ENCODE measurements at places on chromosomes 13 and 19.
A peak's percentile ranks its signal among the peaks of the same experiment; 100 is the strongest.

DNA sequence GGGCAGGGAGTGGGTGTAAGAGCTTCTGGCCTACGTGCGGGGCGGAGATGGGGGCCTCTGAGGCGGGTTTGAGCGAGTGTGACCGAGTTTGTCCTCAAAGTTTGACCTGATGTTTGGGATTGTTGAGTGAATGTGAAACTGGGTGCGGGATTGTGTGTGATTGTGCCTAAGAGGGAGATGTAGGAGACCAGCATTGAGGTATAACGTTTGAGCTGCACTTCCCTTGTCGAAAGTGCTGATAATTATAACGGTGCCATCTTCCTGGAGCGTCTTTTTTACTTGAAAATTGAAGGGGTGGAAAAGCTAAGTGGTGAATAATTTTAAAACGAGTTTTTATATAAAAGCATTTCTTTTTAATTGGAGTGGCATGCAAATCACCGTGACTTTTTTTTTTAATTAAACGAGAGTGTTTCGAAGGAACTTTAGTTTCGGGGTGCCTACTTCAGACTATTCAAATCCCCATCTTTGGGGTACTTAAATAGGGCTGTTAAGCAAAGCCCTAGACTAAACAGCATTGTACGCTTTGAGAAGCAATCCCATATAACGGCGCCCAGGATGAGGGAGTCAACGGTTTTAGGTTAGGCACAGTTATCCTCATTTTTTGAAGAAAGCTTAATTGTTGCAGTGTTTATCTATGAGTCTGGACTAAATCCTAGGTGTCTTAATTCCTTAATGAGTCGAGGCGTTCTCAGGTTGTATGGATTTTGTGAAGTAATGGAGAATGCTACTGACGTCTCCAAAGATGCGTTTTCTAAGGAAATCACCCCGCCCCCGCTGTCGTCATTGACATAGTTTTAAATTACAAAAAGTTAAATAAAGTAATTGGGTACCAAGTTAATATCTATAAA, 594 bp downstream of the ZNF146 start:
- DNase-seq: no peak

GRCh38 chr13:52980695-52981094, 47.9 kb upstream of the OLFM4 start:
- no peak for DNase-seq

DNA sequence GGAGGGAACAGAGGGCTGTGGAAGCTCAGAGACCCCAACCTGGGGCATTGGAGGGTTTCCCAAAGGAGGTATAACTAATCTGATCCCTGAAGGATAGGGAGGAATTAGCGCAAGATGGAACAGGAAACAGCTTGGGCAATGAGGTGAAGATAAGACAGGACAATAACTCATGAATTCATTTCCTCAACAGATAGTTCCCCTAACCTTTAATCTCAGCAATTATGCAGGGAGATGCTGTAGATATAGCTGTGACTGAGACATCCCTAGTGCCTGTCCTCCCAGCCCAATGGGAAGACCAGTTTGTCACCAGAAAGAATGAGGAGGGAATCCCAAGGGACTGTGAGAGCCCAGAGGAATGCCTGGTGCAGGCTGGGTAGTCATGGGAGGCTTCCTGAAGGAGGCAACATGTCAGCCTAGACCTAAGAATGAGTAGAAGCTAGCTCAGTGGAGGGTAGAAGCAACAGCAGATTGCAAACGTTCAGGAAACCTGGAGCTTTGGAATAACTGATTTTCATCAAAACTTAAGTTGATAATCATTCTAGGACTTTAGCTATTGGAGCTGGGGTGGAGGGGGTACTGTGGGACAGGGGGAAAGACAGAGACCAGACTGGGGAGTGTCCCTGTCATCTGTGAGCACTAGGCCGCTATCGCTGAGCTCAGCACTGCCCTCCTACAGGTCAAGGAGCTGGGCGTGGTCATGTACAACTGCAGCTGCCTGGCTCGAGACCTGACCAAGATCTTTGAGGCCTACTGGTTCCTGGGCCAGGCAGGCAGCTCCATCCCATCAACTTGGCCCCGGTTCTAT, 18.8 kb downstream of the HIPK4 start:
- DNase-seq: no peak

DNA sequence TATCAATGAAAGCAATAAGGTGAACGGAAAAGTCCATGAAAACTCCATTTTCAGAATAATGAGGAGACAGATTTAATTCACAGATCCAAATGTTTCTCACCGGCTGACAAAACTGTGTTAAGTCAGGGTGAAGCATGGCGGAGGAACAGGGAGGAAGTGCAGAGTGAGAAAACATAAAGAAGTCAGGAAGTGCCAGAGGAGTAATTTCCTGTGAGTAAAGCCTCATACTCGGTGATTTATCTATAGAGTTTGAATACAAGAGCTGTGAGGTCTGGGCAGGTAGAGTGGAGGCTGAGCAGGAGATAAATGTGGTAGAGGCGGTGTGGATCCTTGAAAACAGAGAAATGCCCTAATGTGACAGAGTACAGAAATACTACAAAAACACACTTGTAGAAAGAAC, 11.4 kb downstream of the CARD8 start:
- no peak for DNase-seq

DNA sequence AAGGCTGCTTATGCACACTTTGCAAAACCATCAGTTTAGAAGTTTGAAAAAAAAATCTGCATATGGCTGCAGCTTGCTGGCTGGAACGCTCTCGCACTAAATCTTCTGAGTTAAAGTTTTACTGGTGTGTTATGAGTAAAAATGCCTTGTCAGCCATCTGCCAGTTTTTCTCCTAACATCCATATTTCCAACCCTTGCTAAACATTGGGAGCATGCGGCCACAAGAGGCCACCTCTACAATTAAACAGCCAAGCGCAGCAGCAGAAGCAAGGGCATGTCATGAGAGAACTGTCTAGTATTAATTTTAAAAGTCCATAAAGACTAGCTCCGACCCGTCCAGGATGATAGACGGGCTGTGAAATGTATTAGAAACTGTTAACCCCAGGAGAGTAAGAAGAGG, 248.3 kb downstream of the TSHZ3 start:
- no peak for DNase-seq

DNA sequence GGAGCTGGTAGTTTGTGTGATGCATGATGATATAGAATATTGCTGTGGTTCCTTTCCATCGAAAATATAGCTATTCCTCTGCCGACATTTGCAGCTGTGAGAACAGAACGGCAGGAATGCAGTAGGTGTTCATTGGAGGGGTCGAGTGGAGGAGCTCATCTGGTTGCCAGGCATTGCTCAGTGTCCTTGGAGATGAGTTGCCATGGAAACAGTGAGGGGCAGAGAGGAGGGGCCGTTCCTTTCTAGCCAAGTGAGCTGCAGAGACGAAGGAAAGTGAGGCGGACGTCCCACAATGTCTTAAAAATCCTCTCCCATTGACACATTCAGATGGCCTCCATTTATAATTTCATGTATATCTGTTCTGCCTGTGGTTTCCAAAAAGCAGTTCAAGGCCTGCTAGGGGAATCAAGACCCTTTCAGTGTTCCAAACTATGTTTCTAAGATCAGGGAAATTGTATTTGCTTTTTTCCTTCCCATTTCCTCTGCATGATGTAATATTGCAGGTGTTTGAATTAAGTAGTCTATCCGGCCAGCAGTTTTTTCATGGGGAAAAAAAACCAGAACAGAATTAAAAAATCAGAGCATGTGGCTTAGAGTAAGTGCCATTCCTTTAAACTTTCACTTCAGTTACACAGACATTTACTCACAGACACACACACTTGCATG, 41.2 kb upstream of the ZNF835 start:
- DNase-seq: no peak

GRCh38 chr19:33620611-33621010, 1.1 kb upstream of the CHST8 start:
- no peak for DNase-seq

DNA sequence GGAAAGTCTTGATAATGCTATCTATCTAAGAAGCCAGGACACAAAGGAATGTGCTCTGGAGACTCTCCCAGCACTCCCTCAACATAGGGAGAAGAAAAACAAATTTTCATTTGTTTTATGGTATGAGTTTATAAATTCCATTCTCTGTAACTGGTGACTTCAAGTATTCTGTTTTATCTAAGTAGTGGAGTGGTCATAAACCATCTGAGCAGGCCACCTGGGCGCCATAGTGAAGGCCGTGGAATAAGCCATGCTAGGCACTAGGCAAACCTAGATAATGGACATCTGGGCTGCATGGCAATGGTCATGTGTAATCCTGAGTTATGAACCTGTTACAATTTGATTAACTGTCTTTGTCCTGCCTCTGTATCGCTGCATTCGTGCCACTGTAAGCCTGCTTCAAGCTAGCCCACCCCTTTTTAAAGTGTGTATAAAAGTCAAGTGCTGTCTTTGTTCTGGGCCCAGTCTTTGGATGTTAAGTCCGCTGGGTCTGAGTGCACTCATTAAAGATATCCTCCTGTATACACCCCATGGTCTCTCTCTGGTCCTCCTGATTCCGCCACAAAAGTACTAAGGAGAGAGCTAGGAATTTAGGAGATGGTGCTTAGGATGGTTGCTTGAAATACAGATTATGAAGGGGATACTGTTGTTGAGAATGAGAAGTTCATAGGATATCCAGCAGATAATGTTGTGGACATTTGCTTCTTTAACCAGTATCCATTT, 13.2 kb downstream of the GTF2F2 start:
- no peak for DNase-seq

GRCh38 chr13:30861836-30862467, 44.1 kb upstream of the MEDAG start:
- no peak for DNase-seq

- no peak for DNase-seq
Measured at GRCh38 chr13:46620471-46620870, 67.5 kb downstream of the LRCH1 start.

- DNase-seq: peak; percentile 37
Measured at GRCh38 chr19:33430674-33431277, 57.3 kb downstream of the CEBPG start.

DNA sequence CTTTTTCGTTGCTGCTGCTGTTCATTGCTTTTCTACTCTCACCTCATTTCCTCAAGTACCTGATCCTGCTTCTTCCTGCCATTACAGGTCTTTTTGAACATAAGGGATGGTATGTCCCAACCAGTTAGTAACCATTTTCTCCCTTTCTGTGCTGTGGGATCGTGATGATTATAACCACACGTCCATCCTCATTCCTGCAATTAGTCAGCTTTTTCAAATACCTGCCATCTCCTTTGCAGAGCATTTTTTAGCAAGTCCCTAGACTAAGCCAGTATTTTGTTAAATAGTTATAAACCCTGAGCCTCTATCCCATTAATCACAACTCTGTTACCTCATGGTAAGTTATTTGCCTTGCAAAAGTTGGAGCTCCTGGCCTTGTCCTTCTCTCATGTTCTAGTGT, 109.2 kb downstream of the FNDC3A start:
- DNase-seq: no peak

GRCh38 chr13:107130566-107130965, 562.6 kb upstream of the ARGLU1 start:
- no peak for DNase-seq

DNA sequence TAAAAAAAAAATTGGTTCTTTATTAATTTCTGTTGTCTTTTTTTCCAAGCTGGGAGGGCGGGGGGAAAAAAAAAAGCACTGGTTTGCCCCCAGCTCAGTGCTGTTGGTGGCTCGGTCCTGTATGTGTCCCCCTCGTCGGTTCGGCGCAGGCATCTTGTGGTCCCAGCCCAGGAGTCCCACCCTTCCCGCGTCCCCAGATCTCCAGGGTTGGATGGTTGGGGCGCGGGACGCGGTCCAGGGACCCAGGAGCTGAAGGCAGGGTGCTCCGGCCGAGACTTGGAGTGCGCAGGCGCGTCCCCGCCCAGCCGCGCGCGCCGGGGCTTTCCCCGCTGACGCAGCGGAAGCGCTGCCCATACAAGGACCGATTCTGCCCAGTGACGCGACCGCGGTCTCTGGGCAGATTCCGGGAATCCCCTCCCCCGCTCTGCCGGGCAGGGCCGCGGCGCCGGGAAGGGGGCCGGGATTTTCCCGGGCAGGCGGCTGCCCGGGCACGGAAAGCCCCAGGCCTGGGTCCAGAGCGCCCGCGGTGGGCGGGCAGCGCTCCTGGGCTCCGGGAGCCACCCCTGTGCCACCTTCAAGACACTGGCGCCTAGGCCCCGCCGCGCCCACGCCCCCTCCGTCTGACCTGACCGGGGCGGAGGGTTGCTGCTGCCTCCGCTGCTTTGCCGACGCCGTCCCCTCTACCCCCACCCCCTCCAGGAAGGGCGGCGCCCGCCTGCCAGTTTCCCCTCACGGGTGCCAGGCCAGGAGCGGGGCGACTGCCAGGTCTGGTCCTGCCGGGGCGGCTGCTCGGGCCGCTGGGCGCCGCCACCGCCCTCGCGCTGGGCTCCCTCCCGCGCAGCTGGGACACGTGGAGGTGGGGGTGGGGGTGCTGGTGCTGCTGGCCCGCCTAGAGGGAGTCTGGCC, 2.3 kb downstream of the JUNB start:
- DNase-seq: peak; percentile 88

DNA sequence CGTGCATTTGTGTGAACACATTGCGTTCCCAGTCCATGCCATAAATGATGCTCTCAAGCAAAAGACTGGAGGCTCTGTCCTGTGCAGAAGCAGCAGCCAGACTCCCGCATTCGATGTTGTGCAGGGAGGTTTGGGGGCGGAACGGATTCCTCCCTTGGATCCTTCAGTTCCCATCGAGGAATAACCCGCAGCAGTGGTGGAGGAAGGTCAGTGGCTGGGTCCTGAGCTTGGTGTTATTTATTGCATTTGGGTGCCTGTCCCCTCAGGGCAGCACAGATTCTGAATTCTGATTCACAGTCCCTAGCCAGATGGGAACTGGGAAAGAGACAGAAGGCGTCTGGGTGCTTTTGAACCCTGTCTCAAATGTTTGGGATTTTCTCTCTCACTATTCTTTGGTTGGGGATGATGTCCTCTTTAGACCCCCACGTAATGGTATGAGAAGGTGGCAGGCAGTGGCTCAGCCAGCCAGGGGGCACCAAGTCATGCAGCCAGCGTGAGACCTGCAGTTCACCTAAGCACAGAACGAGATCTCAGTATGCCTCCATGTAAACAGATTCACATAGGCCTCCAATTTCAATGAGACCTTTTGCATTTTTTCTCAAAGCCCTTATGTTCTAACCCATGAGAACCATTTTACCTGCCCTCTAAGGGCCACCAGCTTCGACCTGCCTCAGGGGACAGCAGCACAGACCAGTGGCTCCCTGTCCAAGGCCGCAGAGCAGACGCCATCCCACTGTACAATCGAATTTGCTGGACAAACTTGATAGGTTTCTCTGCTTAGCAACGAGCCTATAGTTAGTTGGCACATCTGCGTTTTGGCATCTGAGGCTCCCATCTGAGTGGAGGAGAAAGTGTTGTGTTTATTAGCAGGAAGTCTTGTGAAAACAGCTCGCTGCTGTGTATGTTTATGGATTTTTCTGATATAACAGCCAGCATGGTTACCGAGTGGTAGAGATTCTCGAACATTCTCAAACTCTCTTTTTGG, 17.8 kb downstream of the KCTD15 start:
- DNase-seq: no peak

DNA sequence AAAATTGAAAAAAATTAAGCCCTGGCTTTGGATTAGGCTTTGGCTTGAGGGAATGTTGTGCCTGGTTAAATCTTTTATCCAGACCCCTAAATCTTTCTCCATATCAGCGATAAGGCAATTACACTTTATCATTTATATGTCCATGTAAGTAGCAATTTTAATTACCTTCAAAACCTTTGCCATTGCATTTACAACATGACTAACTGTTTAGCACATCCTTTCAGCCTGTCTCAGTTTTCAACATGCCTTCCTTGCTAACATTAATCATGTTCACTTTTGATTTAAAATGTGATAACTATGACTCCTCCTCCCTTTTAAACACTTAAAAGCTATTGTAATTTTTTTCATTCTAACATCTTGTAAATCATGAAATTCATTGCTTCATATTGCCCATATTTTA, 583.7 kb downstream of the SLITRK1 start:
- DNase-seq: no peak

- DNase-seq: no peak
Measured at GRCh38 chr19:39415111-39416046, 2.9 kb downstream of the PLEKHG2 start.

All from tibial nerve (tissue), 4 donors.